ENCODE measurements at places on chromosomes 3 and 15. TPM values are rescaled to one million over a fixed set of nuclear protein-coding genes. Genes with fewer than 3 reads are reported as not detected.
A peak's percentile ranks its signal among the peaks of the same experiment; 100 is the strongest.

KNG1 gene
- total RNA-seq, result not detected

ELL3 gene
- total RNA-seq, result 1.9 TPM

RCCD1 gene
- 19.8 TPM for total RNA-seq

PLCH1 gene
- total RNA-seq, result 12.4 TPM

ADGRG7 gene
- total RNA-seq, result 0.63 TPM

CDCP1 gene
- total RNA-seq, result 8.1 TPM

GPR149 gene
- total RNA-seq, result not detected

PLIN1 gene
- total RNA-seq, result 0.11 TPM

TMEM43 gene
- 22.0 TPM for total RNA-seq

DNA sequence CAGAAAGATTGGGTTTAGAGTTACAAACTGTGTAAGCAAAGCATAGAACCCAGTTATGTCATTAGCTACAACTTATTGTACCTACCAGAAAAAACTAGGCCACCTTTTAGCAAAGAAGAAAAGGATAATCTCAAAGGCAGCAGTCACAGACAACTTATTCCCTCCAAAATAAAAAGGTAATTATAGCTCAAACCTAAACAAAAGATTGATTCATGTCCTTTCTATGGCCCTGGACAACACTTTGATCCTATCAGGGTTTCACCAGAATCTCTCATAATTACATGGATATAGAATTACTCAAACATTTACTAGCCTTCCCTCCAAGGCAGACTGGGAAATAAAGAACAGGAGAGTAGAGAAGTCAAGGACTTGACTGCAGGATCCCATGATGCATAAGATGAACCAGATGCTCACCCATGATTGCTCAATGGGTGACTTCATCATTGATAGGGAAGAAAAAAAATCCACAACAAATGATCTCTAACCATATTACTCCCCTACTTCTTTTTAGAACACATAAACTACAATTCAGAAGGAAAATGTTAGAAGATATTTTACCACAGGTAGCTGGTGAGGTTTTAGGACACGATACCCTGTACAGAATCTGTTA is 17.4 kb downstream of the DET1 start:
- H3K4me3 ChIP-seq, result no peak overlapping the region
- no peaks in the 10 kb centered on the region for H3K27me3 ChIP-seq
- no peak overlapping the region for H3K27ac ChIP-seq
- no peaks in the 10 kb centered on the region for H3K36me3 ChIP-seq
- no peaks in the 10 kb centered on the region for H3K4me1 ChIP-seq

- peaks cover 3% of the 10 kb centered on the region for H3K4me1 ChIP-seq
- no peak overlapping the region for H3K27ac ChIP-seq
- no peaks in the 10 kb centered on the region for H3K36me3 ChIP-seq
- no peak for DNase-seq
- no peaks in the 10 kb centered on the region for H3K27me3 ChIP-seq
- no peak overlapping the region for H3K4me3 ChIP-seq
These were observed 4.4 kb upstream of the RASA2 start for GRCh38 chr3:141482245-141482922.

- H3K4me3 ChIP-seq, result no peak overlapping the region
- H3K4me1 ChIP-seq, result no peaks in the 10 kb centered on the region
- H3K36me3 ChIP-seq, result no peaks in the 10 kb centered on the region
These were observed 229.4 kb downstream of the CD47 start for GRCh38 chr3:107861422-107861821.

- H3K4me1 ChIP-seq, result no peaks in the 10 kb centered on the region
- H3K4me3 ChIP-seq, result no peak overlapping the region
- no peaks in the 10 kb centered on the region for H3K36me3 ChIP-seq
- H3K27ac ChIP-seq, result no peak overlapping the region
- H3K27me3 ChIP-seq, result no peaks in the 10 kb centered on the region
- no peak for DNase-seq
These were observed 553.0 kb downstream of the NTRK3 start for GRCh38 chr15:87703327-87704111.

GRCh38 chr15:70475921-70476320 is 287.4 kb downstream of the UACA start:
- no peaks in the 10 kb centered on the region for H3K27me3 ChIP-seq
- H3K4me1 ChIP-seq, result no peaks in the 10 kb centered on the region
- H3K4me3 ChIP-seq, result no peak overlapping the region
- no peaks in the 10 kb centered on the region for H3K36me3 ChIP-seq

DNA sequence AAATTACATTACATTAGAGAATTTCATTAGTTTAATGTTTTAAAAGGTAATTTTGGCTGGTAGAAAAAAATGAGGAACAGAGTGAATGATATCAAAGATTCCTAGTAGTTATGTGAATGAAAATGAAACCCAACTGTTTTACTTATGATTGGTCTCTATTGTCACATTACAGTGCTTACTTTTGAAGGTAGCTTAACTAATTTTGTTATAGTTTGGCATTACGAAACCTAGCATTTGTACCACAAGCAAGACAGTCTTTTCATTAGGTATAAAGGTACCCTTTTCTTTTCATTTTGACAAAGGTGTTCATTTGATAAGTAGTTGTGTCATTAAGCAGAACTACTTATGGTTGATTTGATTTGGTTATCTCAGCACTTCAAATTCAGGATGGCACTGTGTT is 6.9 kb downstream of the SELENOT start:
- H3K27me3 ChIP-seq, result no peaks in the 10 kb centered on the region
- DNase-seq, result no peak
- no peak overlapping the region for H3K27ac ChIP-seq
- peaks cover 45% of the 10 kb centered on the region for H3K36me3 ChIP-seq

GRCh38 chr3:184440151-184440550 is 60.3 kb downstream of the CHRD start:
- no peak overlapping the region for H3K4me3 ChIP-seq
- no peaks in the 10 kb centered on the region for H3K36me3 ChIP-seq
- H3K27ac ChIP-seq, result no peak overlapping the region
- no peak for DNase-seq

GRCh38 chr15:88656760-88657221 is 18.0 kb downstream of the ISG20 start:
- H3K4me1 ChIP-seq, result no peaks in the 10 kb centered on the region
- H3K36me3 ChIP-seq, result no peaks in the 10 kb centered on the region
- H3K4me3 ChIP-seq, result no peak overlapping the region
- no peak overlapping the region for H3K27ac ChIP-seq
- no peak for DNase-seq

DNA sequence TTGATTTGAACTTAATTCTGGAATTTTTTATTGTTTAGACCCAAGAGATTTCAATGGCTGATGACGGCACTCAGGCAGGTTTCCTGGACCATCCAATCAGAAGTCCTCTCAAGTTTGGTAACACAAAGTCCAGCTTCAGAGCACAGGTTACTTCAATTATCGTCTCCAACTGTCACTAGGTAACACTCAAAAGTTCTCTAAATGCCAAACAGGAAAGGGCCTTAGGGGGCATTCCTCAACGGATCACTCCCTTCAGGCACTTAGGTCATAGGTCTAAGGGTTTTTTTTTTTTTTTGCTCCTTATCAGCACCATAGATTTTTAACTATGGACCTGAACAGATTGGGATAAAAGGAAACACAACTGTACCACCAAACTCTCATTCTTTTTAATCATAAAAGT is 85.8 kb downstream of the MEIS2 start:
- peaks cover 9% of the 10 kb centered on the region for H3K4me1 ChIP-seq

DNA sequence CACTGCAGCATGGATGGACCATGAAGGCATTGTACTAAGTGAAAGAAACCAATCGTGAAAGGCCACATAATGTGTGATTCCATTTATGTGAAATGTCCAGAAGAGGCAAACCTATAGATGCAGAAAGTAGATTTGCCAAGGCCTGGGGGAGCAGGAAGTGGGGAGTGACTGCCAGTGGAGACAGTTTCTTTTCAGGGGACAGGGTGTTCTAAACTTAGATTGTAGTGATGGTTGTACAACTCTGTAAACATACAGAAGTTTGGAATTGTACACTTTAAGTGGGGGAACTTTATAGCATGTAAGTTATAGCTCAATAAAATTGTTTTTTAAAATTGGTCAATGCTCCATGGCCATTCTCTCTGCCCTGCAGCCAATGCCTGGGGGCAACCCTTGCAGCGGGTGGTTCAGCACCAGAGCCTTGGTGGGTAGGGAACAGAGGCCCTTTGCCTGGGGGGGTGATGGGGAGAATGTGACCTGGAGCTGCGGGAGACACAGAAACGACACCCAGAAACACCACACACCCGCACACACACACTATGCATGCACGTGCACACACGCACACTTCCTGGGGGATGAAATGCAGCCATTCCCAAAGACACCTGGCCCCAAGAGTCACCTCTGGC is 43.1 kb downstream of the DNAJB8 start:
- no peaks in the 10 kb centered on the region for H3K36me3 ChIP-seq
- H3K4me3 ChIP-seq, result no peak overlapping the region
- no peaks in the 10 kb centered on the region for H3K4me1 ChIP-seq
- H3K27me3 ChIP-seq, result peaks cover 44% of the 10 kb centered on the region
- DNase-seq, result no peak

DNA sequence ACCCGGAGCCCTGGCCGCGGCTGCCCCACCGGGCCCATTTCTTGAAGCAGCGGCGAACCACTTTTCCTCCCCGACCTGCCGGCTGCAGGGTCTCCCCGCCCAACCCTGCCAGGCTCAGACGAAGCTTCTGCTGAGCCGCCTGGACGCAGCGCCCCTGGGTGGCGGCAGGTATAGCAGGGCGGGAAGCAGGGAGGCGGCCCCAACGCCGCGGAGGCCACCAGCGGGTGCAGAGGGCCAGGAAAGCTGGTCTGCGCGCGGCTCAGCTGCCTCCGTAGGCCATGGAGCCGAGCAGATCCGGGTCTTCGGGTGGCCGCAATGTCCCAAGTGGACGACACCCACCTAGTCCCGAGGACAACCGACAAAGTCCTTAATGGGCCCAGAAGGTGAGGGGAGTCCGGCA is 21.9 kb upstream of the SRPRB start:
- H3K4me1 ChIP-seq, result no peaks in the 10 kb centered on the region
- no peaks in the 10 kb centered on the region for H3K36me3 ChIP-seq
- peak; percentile 50 for DNase-seq
- no peak overlapping the region for H3K4me3 ChIP-seq

- no peak overlapping the region for H3K27ac ChIP-seq
- no peaks in the 10 kb centered on the region for H3K36me3 ChIP-seq
- H3K27me3 ChIP-seq, result no peaks in the 10 kb centered on the region
- DNase-seq, result no peak
- no peak overlapping the region for H3K4me3 ChIP-seq
- no peaks in the 10 kb centered on the region for H3K4me1 ChIP-seq
These were observed 445.9 kb upstream of the PROK2 start for GRCh38 chr3:72230774-72231379.

GRCh38 chr3:65576966-65577365 is 461.8 kb downstream of the MAGI1 start:
- no peak for DNase-seq
- H3K27ac ChIP-seq, result no peak overlapping the region
- H3K4me1 ChIP-seq, result no peaks in the 10 kb centered on the region
- no peaks in the 10 kb centered on the region for H3K36me3 ChIP-seq
- H3K27me3 ChIP-seq, result no peaks in the 10 kb centered on the region

Data from endodermal cell (in vitro differentiated cells).